Germinal center (tissue), 1 donor: ENCODE measurements at places on chromosomes 13 and 19.

GRCh38 chr13:113049981-113050380 lies 55.6 kb upstream of the F7 start:
- DNase-seq = no peak

DNA sequence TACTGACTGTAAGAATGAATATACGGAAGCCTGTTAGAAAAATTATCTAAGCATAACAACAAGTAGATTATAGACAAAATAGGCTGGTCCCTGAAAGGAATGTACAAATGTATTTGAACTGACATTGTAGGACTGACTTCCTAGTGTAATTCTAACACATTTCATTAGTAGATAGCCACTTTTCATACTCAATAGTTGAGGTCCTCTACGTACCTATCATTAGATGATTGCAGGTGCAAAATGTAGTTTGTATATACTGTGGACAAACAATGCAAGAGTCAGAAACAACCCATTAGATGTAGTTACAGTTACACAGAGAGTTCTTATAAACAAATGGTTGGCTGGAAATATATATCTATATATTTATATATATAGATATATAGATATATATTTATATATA lies 402.3 kb upstream of the SLITRK6 start:
- no peak for DNase-seq

DNA sequence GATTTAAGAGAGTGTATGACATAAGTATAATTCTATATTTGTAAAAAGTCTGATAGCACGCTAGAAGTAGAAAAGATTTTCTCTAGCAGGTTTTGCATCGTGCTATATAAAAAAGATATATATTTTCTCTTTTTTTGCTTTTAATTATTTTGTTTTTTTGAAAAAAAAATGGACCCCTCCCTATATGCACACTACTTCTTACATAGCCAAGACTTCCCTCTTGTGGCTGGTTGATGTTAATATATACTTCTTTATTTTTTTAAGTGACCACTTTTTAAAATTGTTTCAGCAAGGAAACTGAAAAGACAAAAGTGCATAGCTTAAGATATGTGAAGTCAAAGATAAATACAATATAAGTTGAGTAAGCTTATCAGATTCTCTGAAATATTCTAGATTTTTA lies 1202.8 kb downstream of the DIAPH3 start:
- DNase-seq = no peak

DNA sequence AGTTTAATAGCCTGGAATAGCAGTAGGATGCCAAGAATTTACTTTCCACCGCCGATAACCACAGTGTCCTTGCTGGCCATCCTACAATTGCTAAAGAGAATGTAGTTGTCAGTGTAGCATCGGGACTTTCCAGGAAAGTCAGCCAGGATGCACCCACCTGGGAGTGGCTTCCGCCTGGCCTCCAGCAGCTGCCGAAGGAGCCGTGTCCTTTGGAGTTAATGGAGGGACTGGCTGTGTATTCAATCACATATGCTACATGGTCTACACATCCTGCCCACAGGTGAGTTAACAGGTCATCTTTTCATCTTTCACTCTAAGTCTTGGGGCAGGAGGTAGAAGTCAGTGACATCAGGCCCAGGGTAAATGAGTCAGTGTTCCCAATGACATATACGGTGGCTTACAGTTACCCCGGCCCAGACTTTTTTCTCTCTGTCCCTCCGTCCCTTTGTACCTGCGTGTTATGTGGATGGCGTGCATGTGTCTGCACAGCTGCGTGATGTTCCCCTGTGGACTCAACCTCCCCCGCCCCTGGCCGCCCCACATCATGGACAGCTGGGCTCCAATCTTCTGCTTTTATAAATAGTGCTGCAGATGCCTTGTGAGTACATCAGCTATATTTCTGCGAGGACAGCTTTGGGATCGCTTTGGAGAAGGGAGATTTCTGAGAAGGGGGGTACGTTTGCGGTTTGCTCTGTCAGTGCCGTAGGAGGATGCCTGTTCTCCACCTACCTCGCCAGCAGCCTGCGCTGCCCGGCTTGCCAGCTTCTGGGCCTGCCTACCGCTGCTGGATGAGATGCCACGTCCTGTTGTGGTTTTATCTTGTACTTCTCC lies 63.1 kb downstream of the ATP11A start:
- DNase-seq = no peak

GRCh38 chr13:36713887-36714286 lies 40.1 kb downstream of the SERTM1 start:
- DNase-seq = no peak

DNA sequence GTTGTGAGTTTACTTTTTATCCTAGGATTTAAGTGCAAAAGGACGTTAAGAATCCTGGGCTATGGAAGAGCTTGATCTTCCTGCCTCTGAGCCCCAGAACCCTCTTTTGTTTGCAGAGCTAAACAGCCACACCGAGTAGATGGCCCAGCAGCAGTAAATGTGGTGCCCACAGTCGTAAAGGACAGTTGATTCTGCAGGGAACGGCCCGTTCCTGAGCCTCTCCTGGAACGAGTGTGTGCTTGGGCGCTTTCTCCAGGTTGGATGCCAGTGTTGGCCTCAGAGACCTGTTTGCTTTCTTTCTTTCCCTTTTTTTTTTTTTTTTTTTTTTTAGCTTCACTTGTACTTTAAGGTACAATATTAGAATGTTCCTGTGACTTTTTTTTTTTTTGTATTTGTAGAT lies 41.7 kb downstream of the SPATA13 start:
- no peak for DNase-seq

- DNase-seq = no peak
Measured at GRCh38 chr13:56888455-56888854, 252.3 kb upstream of the PRR20A start.
